ENCODE measurements at places on chromosomes 12 and 14.

DNA sequence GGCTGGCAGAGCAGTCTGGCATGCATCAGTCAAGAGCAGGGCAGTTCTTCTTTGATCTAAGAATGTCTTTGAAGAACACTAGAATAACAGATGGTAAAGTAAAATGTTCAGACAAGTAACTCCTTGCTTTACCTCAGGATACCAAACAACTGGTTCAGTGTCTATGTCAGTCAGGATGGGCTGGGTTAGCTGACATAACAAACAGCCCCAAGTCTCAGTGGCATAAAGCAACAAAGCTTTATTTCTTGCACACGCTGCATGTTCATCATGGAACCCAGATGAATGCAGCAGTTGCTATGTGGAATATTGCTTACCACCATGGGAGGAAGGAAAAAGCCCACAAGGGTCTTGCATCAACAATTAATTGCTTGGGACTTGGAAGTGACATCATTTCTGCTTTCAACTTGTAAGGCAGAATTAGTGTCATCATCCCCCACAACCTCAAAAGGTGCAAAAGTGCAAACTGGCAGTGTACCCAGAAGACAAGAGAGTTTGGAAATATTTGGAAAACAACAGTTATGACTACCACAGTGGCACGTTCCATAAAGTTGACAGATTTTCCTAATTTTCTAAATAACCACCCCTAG, 21.2 kb downstream of the GPRC5D start:
- no peak for DNase-seq

- no peak for DNase-seq
These were observed 5.0 kb downstream of the CMKLR1 start for GRCh38 chr12:108333898-108334699.

- DNase-seq = no peak
These were observed 339.7 kb downstream of the NUAK1 start for GRCh38 chr12:105799103-105799502.

DNA sequence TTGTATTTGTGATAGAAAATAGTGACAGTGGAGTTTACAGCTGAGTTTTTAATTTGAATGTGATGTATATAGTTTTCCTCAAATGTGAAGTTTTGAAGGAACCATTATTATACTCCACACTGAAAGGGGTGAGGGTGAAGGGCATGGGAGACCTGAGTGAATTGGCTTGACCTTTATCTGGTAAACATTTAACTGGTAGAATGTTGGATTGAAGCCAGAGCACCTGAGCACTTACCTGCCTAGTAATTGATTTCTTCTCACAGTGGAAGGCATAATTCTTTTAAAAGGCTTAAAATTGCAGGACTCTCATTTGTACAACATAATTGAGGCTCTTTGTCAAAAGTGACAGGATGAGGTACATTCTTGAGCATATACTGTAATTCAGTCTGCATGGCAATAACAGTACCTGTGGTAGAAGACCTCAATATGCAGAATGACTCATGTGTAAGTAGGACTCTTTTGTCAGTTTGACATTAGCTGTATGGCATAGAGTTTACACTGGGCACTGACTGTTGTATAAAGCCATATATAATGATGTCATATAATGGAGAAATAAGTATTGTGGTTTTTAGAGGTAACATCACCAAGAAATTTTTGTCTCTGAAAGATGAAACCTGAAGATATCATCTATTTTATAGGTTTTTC, 309.6 kb downstream of the TMTC2 start:
- no peak for DNase-seq

- DNase-seq = no peak
These were observed 162.1 kb downstream of the ADCK1 start for GRCh38 chr14:77961847-77962580.

- no peak for DNase-seq
These were observed 6.1 kb downstream of the PELI2 start for GRCh38 chr14:56124327-56124726.

- DNase-seq = no peak
These were observed 1.5 kb upstream of the NANOG start for GRCh38 chr12:7787574-7788293.

GRCh38 chr14:92534932-92535643, 21.5 kb downstream of the RIN3 start:
- no peak for DNase-seq

DNA sequence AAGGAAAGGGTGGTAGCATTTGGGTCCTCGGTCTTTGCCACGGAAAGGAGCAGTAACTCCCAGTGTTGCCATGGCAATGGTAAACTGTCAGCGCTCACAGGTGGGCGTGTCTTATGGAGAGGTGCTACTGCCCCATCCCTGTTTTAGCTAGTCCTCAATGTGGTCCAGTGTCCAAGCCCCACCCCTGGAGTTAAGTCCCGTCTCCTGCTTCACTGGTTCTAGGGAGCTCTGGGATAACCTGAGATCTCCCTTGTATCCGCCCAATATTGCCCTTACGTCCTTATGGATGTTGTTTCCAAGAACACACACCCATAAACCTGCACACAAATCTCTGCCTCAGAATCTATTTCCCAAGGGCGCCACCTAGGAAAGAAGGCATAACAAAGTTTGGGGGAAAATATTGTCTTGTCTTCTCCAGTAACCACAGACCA, 64.2 kb downstream of the SPRING1 start:
- DNase-seq = no peak

- DNase-seq = no peak
These were observed 39.3 kb downstream of the ANO2 start for GRCh38 chr12:5905757-5906156.

DNA sequence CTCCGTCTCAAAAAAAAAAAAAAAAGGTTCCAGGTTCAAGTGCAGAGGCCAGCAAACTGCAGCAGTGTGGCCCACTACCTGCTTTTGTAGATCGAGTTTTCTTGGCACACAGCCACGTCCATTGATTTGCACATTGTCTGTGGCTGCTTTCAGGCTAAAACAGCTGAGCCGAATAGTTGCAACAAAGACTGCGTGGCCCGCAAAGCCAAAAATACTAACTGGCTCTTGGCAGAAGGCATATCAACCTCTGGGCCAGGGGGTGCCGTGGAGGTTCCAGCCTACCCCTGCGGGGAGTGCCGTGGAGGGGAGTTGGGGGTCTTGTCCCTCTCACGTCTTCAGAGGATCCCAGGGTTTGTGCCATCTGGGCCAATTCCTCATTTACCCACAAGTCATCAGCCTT, 170.1 kb downstream of the ADGRD1 start:
- DNase-seq = no peak

DNA sequence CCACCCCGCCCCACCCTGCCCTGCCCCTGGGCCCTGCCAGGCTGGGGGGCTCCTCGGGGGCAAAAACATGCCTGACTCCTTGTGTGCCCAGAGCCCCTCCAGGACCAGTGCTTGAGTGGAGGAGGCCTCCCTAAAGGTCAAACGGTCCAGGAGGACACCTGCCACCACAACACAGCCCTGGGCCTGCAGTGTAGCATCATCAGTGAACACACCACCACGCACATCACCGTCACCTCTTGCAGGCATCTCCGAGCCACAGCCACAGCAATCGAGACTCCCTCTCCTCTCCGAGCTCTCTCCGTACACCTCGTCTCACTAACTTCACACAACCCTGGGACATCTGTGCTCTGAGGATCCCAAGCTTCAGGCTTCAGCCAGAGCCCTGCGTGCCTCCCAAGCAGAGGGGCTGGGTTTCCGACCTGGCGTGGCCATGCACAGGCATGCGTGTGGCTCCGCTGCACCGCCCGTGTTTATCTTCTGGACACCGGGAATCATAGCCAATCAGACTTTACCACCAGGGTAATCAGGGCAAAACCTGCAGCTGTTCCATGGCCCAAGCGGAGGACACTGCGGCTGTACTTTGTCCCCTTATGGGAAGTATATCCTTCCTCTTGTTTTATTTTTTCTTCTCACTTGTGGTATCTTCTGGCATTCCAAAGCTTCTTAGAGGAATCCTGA, 6.2 kb upstream of the DIO3 start:
- no peak for DNase-seq

GRCh38 chr12:106493531-106493930, 89.3 kb upstream of the RFX4 start:
- DNase-seq = no peak

- DNase-seq = no peak
These were observed 47.5 kb downstream of the PRMT8 start for GRCh38 chr12:3538466-3539030.

DNA sequence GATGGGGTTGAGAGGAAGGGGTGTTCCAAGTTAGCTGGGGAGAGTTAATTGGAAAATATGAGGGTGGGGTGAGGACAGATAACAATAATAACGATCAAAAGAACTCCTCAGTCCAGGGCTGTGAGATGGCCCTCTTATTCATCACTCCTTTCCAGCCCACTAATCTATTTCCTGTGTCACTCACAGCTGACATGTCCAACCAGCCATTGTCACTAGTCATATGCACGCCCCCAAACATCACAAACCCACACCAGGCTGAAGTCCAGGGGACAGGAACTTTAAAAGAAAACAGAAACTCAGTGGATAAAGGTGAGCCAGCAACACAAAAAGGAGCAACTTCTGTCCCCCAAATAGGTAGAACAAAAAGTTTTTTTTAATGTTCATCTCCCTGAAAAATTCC, 911 bp downstream of the CALCOCO1 start:
- DNase-seq = no peak

DNA sequence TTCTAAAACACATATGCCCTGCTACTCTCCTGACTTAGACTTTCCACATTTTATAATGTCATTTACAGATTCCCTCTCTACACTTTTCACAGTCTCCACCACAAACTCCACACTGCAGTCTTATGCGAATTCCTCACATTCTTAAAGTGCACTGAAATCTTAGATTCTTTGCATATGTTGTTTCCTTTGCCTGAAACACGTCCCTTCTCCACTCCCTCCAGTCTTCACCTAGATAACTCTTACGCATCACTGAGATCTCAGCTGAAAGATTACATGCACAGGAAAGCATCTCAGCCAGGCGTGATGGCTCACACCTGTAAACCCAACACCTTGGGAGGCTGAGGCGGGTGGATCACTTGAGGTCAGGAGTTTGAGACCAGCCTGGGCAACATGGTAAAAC, 3.8 kb upstream of the ARHGAP9 start:
- DNase-seq = no peak

GRCh38 chr14:77607741-77608302, 8.6 kb downstream of the SPTLC2 start:
- no peak for DNase-seq

DNA sequence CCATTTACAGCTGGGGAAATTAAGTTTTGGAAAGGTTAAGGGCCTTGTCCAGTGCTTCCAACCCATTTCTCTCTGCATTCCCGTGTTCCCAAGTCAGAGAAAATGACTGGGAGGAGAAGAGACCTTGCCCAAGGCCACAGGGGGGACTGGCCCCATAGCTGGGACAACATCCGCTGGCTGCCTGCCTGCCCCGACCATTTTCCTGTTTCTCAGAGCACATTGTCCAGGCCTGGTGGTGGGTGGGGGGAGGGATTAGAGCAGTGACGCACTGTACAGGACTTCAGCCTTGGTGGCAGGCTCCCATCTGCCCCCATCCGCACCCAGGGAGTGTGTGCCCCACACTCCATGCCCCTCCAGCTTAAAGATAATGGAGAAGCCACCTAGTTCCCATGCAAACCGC, 27.7 kb downstream of the DIO3 start:
- no peak for DNase-seq

DNA sequence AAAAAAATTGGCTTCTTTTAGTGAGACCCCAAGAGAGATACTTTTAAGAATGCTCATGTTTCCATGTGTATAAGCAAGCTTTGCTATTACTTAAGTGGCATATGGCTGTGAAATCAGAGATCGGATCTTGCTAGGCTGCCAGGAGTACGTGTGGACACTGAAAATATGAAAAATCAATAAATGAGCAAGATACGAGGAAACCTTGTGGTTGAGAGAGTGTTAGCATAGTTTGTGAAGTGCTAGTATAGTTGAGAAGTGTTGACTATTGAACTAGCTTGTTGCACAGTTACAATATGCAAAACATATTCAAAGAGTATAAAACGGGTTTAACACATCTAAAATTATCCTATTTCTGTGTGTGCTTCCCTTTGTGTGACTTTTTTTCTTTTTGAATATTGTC, 230.9 kb upstream of the NOVA1 start:
- DNase-seq = no peak

DNA sequence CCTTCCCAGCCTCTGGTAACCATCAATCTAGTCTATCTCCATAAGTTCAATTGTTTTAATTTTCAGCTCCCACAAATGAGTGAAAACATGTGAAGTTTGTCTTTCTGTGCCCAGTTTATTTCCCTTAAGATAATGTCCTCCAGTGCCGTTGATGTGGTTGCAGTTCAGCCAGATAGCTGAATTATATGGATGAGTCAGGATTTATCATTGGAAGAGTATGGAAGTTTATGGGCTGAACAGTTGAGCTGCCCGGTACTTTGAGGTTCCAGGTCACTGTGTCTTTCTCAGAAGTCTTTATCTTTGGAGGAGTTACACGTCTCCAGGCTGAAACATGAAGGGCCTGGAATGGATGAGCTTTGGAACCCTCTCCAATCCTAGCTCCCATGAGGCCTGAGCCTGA, 120.1 kb downstream of the ASCL4 start:
- no peak for DNase-seq

- DNase-seq = no peak
These were observed 5.1 kb downstream of the DPPA3 start for GRCh38 chr12:7716381-7716780.

GRCh38 chr12:76449583-76449982, 101.4 kb upstream of the BBS10 start:
- DNase-seq = no peak

GRCh38 chr12:124489915-124490583, 77.4 kb downstream of the NCOR2 start:
- DNase-seq = no peak

DNA sequence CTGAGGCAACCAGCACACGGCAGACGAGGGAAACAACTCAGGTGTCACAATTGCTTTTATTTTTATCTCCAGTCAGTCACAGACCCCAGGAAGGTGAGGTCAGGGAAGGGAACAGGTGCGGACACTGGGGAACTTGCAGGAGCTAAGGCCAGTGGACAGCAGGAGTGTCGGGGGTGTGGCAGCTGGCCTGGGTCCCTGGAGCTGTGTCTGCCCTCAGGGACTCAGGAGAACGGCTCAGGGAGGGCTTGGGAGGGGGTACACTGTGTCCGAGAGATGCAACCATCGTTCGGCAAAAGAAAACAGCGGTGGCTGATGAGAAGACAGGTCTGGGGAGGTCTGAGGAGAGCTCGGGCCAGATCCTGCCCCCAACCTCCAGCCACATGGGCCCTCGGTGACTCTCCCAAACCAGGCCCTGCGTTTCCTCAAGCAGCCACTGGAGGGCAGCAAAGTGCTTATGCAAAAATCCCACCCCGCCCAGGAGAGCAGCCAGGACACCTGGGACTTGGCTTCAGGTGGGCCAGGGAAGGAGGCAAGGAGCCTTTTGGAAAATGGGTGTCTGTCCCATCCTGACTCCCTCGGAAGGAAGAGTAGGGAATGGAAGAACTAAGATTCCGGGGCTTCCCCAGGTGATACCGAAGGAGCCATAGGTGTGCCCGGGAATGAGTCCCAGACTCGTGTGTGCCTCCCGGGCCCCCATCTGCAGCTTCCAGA, 24.1 kb upstream of the BCDIN3D start:
- DNase-seq = peak; percentile 83

GRCh38 chr14:71430321-71430677, 501.9 kb upstream of the RGS6 start:
- DNase-seq = no peak

Measured in D721Med (cell line).